ENCODE measurements at places on chromosomes 16 and 17.
A peak's percentile ranks its signal among the peaks of the same experiment; 100 is the strongest.

- no peak for DNase-seq
- H3K27ac ChIP-seq = no peak overlapping the region
- H3K27me3 ChIP-seq = peaks cover 16% of the 10 kb centered on the region
- H3K4me3 ChIP-seq = no peak overlapping the region
- H3K4me1 ChIP-seq = no peaks in the 10 kb centered on the region
- H3K36me3 ChIP-seq = no peaks in the 10 kb centered on the region
Observed at GRCh38 chr16:22805326-22805725, 8.6 kb upstream of the HS3ST2 start.

GRCh38 chr16:55513616-55514015, 4.7 kb downstream of the LPCAT2 start:
- H3K4me1 ChIP-seq = no peaks in the 10 kb centered on the region
- no peak for DNase-seq
- H3K36me3 ChIP-seq = no peaks in the 10 kb centered on the region
- H3K27ac ChIP-seq = no peak overlapping the region

DNA sequence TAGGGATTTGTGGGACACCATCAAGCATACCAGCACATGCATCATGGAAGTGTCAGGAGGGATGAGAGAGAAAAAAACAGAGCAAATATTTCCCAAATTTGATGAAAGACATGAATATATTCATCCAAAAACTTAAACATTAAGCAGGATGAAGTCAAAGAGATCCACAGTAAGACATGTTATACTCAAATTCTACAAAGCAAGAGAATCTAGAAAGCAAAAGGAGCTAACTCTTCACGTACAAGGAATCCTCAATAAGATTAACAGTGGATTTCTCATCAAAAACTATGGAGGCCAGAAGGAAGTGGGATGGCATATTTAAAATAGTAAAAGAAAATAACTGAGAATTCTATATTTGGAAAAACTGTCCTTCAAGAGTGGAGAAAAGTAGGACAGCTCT, 374.8 kb downstream of the ZFHX3 start:
- H3K4me3 ChIP-seq = no peak overlapping the region
- H3K27me3 ChIP-seq = no peaks in the 10 kb centered on the region
- no peaks in the 10 kb centered on the region for H3K4me1 ChIP-seq
- no peak overlapping the region for H3K27ac ChIP-seq
- no peak for DNase-seq
- H3K36me3 ChIP-seq = no peaks in the 10 kb centered on the region

DNA sequence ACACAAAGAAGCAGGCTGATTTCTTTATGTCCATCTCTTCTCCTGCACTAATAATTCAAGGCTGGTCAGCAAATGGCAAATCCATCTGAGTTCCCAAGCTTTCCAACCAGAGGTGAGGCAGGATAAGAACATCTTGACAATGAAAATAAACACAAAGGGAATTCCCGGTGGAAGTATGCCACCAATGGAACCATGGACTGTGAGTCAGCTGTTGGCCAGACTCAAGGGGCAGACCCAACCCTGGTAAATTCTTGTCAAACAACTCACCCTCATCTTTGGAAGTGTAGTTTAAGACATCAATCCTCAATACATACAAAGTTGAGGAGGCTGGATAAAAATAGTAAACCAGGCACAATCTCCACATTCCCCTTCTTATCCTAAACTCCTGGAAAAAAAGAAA, 74.3 kb upstream of the CES5A start:
- H3K4me1 ChIP-seq = no peaks in the 10 kb centered on the region
- H3K4me3 ChIP-seq = no peak overlapping the region
- H3K27me3 ChIP-seq = no peaks in the 10 kb centered on the region
- H3K36me3 ChIP-seq = no peaks in the 10 kb centered on the region
- no peak overlapping the region for H3K27ac ChIP-seq

DNA sequence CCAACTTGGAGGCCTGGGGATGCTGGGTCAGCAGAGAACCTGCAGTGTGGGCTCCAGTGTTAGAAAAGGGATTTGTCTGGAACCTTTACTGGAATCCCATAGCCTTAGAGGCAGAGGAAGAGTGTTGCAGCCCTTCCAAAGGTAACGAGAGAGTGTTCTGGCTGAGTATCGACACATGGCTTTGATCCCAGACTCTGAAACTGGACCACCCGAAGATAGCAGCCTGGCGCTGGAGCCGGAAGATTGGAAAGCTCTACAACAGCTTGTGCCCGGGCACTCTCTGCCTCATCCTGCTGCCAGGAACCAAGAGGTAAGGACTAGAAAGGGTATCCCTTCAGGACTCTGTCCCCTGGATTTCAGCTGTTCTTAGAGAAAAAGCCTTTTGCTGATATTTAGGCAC, 39.7 kb downstream of the REXO5 start:
- H3K36me3 ChIP-seq = no peaks in the 10 kb centered on the region
- H3K4me1 ChIP-seq = peaks cover 10% of the 10 kb centered on the region
- no peaks in the 10 kb centered on the region for H3K27me3 ChIP-seq
- no peak overlapping the region for H3K27ac ChIP-seq
- DNase-seq = no peak

- peak; percentile 86 for DNase-seq
- no peak overlapping the region for H3K4me3 ChIP-seq
- H3K27me3 ChIP-seq = no peaks in the 10 kb centered on the region
- H3K4me1 ChIP-seq = peaks cover 9% of the 10 kb centered on the region
- H3K27ac ChIP-seq = peak overlapping the region; percentile 66
Observed at GRCh38 chr17:980406-981291, 1.1 kb upstream of the NXN start.

- H3K36me3 ChIP-seq = no peaks in the 10 kb centered on the region
- no peak overlapping the region for H3K4me3 ChIP-seq
- DNase-seq = no peak
- H3K27me3 ChIP-seq = peaks cover 26% of the 10 kb centered on the region
- no peak overlapping the region for H3K27ac ChIP-seq
Observed at GRCh38 chr16:48811478-48811877, 201.5 kb upstream of the N4BP1 start.

GRCh38 chr17:69431835-69432234, 17.3 kb downstream of the MAP2K6 start:
- H3K36me3 ChIP-seq = no peaks in the 10 kb centered on the region
- DNase-seq = no peak
- H3K4me1 ChIP-seq = no peaks in the 10 kb centered on the region
- H3K27me3 ChIP-seq = no peaks in the 10 kb centered on the region
- no peak overlapping the region for H3K4me3 ChIP-seq

GRCh38 chr17:62868008-62868407, 59.9 kb upstream of the MARCHF10 start:
- H3K36me3 ChIP-seq = no peaks in the 10 kb centered on the region
- no peaks in the 10 kb centered on the region for H3K4me1 ChIP-seq
- no peak overlapping the region for H3K27ac ChIP-seq
- no peak overlapping the region for H3K4me3 ChIP-seq
- H3K27me3 ChIP-seq = peaks cover 6% of the 10 kb centered on the region

- no peaks in the 10 kb centered on the region for H3K27me3 ChIP-seq
- no peaks in the 10 kb centered on the region for H3K36me3 ChIP-seq
- peaks cover 13% of the 10 kb centered on the region for H3K4me1 ChIP-seq
Observed at GRCh38 chr16:81431554-81432353, 12.9 kb upstream of the CMIP start.

DNA sequence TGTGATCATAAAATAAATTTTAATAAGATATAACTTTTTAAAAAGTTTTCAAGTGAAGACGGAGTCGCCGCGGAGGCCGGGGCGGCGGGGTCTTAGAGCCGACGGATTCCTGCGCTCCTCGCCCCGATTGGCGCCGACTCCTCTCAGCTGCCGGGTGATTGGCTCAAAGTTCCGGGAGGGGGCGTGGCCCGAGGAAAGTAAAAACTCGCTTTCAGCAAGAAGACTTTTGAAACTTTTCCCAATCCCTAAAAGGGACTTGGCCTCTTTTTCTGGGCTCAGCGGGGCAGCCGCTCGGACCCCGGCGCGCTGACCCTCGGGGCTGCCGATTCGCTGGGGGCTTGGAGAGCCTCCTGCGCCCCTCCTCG, at the start of gene FOXC2:
Gene FOXC2 (plus strand): TSS at position 229 of the 365 bp plus-strand sequence. CDS start 507 bp downstream, outside the sequence.
- H3K27me3 ChIP-seq = peaks cover 68% of the 10 kb centered on the region
- peak within 1 kb of the TSS; percentile 85 for H3K27ac ChIP-seq
- no peaks in the 10 kb centered on the region for H3K36me3 ChIP-seq
- peak; percentile 79 for DNase-seq

GRCh38 chr17:81871387-81872230, 472 bp upstream of the ARHGDIA start:
- peak; percentile 97 for DNase-seq
- H3K36me3 ChIP-seq = peaks cover 25% of the 10 kb centered on the region
- peaks cover 46% of the 10 kb centered on the region for H3K4me1 ChIP-seq

DNA sequence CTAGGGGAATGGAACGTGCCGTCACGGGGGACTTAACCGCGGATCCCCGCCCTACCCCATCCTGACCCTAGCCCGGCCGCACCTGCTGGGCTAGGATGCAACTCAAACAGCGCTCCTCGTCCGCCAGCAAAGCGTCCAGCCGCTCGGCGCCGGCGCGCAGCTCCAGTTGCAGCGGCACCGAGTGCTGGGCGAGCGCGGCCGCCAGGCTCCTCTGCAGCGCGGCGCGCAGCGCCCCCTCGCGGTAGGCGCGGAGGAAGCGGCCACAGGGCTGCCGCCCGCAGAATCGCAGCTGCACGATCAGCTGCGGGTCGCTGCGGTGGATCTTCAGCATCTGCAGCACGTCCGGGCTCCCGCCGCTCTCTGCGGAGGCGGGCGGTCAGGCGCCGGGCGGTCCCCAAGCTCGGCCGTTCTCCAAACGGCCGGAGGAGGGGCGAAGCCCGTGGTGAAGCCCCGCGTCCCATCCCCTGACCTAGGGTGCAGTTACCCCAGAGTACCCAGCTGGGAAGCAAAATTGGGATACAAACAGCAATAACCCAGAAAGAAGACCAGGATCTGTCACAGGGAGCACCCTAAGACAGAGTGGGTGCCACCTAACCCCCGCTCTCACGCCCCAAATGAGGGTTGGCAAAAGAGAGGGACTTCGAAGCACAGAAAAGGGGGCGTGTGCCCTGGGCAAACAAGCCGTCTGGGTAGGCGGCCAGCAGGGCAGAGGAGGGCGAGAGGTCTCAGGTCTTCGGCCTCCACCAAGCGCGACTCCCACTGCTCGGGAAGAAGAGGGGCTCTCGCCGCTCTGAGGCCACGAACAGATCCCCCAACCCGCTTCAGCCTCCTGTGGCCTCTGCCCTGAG, 4.2 kb downstream of the TRADD start:
- no peak overlapping the region for H3K4me3 ChIP-seq
- H3K4me1 ChIP-seq = peaks cover 27% of the 10 kb centered on the region
- H3K27ac ChIP-seq = no peak overlapping the region
- H3K36me3 ChIP-seq = no peaks in the 10 kb centered on the region
- peak; percentile 84 for DNase-seq
- H3K27me3 ChIP-seq = no peaks in the 10 kb centered on the region

DNA sequence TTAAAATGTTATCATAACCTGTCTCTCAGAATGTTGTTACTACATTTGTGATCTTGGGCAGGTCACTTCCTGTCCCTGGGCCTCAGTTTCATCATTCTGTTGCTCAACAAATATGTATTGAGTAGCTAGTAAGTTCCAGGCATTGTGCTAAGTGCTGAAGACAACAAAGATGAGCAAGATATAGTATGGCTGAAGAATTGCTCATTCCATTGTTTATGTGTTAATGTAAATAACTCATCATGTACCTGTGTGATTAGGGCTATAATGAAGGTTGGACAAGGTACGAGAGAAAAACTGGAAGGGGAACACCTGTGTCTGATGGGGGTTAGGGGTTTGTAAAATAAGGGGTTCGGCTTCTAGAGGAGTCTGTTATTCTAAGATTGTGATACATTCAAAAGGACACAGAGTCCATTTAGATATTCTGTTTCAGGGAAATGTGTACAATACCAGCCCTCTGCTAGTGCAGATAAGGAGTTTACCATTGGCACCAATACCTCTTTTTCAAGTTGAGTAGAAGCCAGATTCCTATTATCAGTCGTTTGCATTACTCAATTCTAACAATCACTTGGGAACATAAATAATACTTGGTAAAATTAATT, 20.0 kb downstream of the TUBG1 start:
- no peaks in the 10 kb centered on the region for H3K4me1 ChIP-seq
- H3K36me3 ChIP-seq = no peaks in the 10 kb centered on the region
- H3K4me3 ChIP-seq = no peak overlapping the region
- DNase-seq = no peak
- no peak overlapping the region for H3K27ac ChIP-seq
- H3K27me3 ChIP-seq = no peaks in the 10 kb centered on the region
